GM12864 (cell line): ENCODE measurements at places on chromosomes 7 and 10.

GRCh38 chr7:11343818-11344413 lies 370.2 kb downstream of the PHF14 start:
- DNase-seq = no peak

GRCh38 chr7:152369518-152369917 lies 66.3 kb downstream of the KMT2C start:
- no peak for DNase-seq

DNA sequence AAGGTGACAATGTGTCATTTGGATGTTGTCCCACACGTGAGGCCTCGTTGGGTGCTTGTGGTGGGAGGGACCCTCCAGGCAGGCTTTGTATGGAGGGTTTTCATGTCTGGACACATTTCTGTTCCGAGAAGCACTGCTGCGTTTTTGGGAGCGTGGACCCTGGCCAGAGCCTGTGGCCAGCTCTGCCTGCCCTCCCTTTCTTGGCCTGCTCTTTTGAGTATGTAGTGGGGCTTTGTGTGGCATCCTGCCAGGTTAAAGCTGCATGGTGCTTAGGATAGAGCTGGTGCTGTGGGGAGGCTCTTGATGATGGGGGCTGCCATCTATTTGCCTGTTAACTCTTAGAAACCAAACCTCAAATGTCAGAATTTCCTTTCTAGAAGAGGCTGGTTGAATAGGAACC lies 45.7 kb downstream of the GLRX3 start:
- DNase-seq = no peak

DNA sequence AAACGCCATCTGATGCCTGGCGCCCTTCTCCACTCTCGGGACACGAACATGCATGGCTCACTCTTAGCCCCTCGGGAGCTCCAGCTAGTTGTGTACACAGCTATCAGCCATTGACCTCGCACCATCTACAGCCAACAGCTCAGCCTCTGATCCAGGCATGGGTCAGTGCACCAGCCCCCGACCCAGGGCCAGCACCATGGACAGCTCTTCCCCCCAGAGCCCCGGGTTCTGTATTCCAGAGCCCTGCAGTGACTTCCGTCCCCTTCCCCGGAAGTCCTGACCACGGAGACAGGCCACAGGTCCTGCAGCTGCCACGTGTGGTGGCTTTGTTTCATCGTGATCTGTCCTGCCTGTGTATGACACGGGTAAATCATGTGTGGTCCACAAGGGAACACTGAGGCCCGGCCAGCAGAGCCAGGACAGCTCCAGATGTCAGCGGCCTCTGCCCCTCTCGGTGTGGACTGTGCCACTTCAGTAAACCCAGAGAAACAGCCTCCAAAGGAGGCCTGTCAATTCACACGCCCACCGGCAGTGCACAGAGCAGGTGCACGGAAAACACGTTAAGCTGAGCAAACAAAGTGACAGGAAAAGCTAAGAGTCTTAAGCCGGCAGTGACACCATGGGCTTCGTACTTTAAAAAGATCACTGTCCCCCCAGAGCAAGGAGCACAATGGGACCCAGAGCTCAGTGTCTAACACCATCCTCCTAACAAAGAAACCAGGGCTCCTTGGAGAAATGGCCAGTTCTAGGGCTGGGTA lies 13.0 kb downstream of the STK32C start:
- no peak for DNase-seq

GRCh38 chr7:130334274-130334673 lies 10.3 kb upstream of the CPA5 start:
- no peak for DNase-seq

DNA sequence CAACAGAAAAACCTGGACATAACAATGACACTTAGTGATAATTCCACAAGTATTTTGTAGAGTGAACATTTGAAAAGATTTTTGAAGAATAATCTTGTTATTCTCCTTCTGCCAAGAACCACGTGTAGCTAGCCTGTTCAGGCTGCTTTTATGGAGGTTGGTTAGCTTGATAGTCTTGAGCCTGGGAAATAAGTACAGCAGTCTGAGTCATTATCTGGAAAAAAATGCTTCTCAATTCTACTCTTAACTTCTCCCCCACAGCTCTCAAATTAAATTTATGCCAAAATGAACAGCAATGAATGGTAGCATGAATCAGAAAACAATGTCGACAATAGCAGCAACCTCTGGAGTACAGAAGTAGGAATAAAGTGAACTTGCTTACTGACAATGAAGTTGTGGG lies 63.2 kb downstream of the GPR37 start:
- no peak for DNase-seq

DNA sequence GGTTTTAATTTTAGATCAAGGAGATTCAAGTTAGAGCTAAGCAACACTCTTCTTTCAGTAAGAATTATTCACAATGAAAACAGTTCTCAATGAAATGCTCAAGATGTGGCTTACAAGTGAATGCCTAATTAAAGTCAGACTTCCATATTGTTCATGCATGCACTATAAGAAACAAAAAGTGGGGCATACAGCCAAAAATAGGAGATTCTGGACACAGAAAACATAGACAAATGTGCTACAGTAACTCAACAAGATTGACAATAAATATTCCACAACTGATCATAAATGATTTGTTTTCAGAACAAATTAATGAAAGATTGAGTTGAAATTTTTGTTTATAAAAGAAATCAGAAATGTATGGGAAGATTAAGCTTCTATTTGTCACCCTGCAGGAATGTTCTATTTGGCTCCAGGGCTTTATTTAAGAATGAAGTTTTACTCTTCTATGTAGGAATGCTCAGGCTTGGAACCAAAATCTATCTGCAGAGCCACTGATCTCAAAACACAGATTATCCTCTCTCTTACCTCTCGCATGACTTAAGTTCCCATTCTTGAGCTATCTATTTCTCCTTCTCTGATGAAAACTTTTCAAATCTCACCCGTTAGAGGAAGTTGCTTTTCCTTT lies 89.0 kb upstream of the PIP4K2A start:
- DNase-seq = no peak

DNA sequence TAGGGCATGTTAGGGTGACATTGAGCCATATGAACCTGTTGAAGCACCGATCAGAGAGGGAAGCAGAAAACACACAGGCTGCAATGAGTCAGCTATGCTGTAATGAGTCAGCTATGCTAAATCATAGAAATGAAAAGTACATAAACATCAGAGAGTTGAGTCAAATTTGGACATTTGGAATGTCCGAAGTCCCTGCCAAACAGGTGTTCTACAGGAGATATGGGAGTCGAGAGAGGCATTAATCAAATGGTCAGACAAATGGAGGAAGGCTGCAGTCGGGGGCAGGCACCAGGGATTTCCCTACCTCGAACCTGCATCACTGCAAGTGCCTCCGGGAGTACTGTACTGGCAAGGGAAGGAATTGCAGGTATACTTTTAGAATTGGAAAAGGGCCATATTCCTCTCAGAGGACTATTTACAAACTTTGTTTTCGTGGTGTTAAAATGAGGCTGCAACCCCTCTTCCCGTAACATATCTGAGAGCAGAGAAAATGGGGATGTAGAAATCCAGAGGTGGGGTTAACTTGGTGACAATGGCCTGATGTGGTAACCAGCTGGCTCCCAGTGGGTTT lies 8.8 kb upstream of the ZC3HAV1 start:
- peak; percentile 79 for DNase-seq

- DNase-seq = no peak
Observed at GRCh38 chr10:43868952-43869351, 220.3 kb upstream of the ZNF32 start.

GRCh38 chr7:33644489-33644888 lies 260.9 kb upstream of the BMPER start:
- no peak for DNase-seq

DNA sequence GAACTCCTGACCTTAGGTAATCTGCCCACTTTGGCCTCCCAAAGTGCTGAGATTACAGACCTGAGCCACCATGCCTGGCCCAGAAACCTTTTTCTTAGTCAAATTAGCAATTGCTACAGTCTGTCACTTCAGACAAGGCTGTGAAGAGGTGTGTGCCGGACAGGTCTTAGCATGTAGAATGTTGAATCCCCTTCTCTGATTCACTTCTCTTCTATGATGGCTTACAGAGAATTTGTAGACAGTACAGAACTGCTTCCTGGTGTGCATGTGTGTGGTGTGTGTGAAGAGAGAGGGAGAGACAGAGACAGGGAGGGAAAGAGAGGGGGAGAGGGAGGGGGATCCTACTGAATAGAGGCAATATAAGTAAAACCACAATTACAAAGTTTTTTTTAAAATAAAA lies 150.4 kb downstream of the PARD3 start:
- no peak for DNase-seq

DNA sequence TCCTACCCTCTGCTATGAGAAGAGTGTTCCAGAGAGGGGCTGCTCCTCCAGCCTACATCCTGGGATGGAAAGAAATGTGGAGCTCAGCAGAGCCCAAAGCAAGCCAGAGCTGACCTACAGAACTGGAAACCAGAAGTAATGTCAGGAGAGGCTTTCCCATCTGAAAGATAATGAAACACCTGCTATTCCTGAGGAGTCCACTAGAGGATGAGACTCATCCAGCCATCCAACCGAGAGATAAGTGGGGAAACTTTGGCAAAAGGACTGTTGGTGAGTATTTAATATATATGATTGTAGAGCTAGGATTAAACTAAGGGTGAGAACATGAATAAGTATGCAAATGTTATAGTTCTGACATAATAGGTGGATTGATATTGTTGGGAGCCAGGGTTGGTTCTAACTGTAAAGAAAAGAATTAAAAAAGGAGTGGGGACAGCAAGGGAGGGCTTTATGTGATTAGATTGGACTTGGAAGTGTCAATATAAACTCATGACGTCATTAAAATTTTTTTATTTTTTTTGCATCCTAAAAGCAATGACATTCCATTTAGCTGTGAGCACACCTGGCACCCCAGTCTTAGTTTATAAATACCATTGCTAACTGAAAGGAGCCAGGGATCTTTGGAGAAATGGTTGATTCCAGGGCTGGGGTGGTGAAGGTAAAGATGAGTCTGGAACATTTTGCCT lies 312.8 kb upstream of the NFE2L3 start:
- DNase-seq = no peak

DNA sequence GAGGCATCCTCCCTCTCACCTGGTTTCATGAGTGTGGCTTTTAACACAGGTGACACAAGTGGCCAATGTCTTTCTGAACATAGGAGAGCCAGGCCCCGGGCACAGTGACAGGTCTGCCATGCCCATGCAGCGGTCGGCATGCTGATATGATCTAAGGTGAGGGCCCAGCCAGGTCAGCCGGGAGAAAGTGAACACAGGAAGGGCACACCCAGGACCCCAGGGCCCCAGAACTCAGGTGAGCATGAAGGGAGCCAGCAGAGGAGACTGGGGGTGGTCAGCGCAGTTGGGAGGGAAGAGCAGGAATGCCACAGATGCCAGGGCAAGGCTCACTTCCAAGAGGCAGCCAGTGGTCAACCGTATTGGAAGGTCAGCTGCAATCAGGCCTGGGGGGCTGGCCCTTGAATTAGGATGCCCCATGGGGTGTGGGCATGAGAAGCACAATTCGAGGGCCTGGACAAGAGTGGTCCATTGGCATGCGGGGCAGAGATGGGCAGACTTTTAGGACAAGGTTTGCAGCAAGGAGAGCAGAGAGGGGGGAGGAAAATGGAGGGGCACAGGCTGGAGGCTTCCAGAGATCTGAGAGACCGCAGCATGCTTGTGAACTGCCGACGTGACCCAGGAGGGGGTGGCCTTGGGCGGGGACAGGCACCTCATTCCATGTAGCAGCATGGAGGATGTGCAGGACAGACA lies 3.9 kb upstream of the INPP5A start:
- DNase-seq = no peak

GRCh38 chr10:58645416-58646146 lies 132.9 kb downstream of the BICC1 start:
- no peak for DNase-seq

- DNase-seq = no peak
Observed at GRCh38 chr7:101804967-101805366, 12.5 kb upstream of the CUX1 start.

DNA sequence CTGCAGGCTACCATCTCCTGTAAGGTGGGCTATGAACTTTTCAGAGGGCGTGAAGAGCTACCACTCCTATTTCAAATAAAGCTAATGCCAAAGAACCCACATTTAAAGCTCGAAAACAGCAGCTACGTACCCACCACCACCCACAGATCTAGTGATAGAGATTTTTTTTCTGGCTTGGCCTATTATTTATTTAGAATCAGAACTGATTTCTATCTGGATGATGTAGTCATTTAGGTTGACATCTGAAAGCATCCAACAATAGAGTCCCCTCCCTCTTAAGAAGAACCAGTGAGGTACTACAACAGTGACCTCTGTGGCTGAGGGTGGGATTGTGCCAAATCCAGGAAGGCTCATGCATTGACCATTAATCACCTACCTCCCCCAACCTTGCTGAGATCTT lies 113.8 kb upstream of the ADO start:
- DNase-seq = no peak

DNA sequence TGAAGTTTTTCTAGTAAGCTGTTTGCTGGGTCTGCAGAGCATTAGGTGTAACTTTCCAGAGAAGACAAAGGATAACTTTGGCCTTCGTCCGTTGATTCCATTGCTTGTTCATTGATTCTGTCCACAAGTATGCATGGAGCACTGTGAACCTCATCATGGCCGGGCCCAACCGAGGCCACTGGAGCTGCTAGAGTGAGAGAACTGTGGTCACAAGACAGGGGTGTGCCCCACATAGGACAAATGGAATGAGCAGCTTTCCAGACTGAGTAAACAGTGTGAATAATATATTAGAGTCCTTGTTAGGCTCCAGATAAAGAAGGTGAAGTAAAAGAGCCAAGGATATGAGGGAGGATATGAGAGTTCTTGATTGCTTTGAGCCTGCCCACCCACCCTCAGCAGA lies 24.9 kb downstream of the MBL2 start:
- no peak for DNase-seq

DNA sequence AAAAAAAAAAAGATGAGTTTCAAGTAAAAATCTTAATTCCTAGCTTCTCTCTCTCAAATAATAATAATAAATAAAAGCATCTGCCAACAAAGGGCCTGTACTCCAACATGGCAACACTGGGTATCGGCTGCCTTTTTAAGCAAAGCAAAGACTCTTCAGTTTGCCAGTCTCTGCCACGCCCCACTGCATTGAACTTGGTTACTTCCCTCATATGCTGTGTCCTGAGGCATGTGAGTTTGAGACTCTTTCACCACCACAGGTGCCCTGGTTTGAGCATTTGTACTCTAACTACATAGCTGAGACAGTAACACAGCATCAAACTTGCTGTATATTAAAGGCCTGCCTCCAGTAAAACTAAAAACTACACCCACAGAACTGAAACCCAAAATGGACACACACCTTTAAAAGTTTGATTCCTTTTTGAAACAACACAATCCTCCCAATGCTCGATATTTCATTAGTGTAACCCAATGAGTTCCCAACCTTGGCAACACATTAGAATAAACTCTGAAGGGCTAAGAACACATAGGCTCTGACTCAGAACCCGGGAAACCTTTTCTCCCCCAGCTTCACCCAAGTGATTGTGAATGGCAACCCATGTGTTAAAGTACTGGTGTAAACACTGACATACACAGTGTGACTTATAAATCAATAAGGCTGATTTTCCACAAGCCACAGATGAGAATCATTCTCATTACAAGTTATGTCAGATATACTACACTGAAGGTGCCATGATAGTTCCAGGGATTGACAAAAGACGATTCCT lies 12.0 kb downstream of the JAZF1 start:
- no peak for DNase-seq
